Foreskin keratinocyte (primary cell): ENCODE measurements at places on chromosomes 7 and 10. TPM values are rescaled to one million over a fixed set of nuclear protein-coding genes. Genes with fewer than 3 reads are reported as not detected.

The MYOZ1 gene
- total RNA-seq = not detected in 2 replicates

- DNase-seq = no peak
These were observed 45.0 kb upstream of the GRM3 start for GRCh38 chr7:86598721-86599120.

- no peak for DNase-seq
These were observed 40.8 kb upstream of the WIPF3 start for GRCh38 chr7:29765490-29765889.

DNA sequence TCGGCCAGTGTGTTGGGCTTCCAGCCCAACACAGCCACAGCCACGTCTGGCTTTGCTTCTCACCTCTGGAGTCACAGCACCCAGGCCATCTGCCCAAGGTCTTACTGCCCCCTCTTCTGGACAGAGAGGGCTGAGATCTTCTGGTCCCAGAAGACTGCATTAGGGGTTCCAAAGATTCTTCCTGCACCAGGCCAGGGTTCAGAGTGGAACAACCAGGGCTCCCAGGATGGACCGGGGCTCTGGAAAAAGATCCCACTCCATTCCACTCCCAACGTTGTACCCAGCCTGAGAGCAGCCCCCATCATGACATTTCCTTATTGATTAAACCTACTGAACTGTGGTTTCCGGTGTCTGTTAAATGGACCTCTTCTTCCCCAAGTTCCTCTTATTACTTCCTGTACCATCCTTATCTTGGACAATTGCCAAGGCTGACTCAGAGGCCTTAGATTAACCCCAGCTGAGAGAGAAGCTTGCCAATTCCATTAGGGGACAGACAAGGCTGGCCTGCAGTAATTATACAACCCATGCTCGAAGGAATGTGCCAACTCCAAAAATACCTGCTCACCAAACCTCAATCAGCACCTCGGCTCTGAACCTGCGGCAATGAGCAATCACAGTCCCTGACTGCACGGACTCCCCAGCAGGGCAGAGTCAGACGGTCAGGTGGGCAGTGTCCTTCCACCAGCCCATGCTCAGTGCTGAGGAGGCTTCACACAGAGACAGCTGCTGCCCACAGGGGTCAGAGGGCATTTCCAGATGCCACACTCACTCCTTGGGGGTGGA lies 47.9 kb upstream of the NPFFR1 start:
- DNase-seq = peak; percentile 90
